Neural progenitor cell (in vitro differentiated cells): ENCODE measurements at places on chromosomes 1 and 21. TPM values are rescaled to one million over a fixed set of nuclear protein-coding genes. Genes with fewer than 3 reads are reported as not detected.

The IL10 gene
- not detected in 2 replicates for total RNA-seq

The ROR1 gene
- 30.3 and 32.0 TPM in 2 replicates for total RNA-seq

The PDPN gene
- total RNA-seq: 2.2 and 3.4 TPM in 2 replicates

The MAP1LC3C gene
- 0.19 TPM in 1 of 2 replicates, not detected in the other for total RNA-seq

The TNNT2 gene
- 3.1 and 13.2 TPM in 2 replicates for total RNA-seq

The NDC1 gene
- total RNA-seq: 63.6 and 94.3 TPM in 2 replicates

The IFI6 gene
- total RNA-seq: 2.4 and 7.2 TPM in 2 replicates

The URB1 gene
- 7.7 and 12.2 TPM in 2 replicates for total RNA-seq

- no peak overlapping the region for H3K27ac ChIP-seq
- H3K27me3 ChIP-seq: no peaks in the 10 kb centered on the region
- peaks cover 7% of the 10 kb centered on the region for H3K4me1 ChIP-seq
- no peaks in the 10 kb centered on the region for H3K36me3 ChIP-seq
- H3K4me3 ChIP-seq: no peak overlapping the region
Measured at GRCh38 chr1:206565995-206566394, 46.3 kb downstream of the EIF2D start.

GRCh38 chr1:107879927-107880326 lies 85.1 kb downstream of the VAV3 start:
- H3K27ac ChIP-seq: no peak overlapping the region
- peaks cover 10% of the 10 kb centered on the region for H3K4me1 ChIP-seq
- no peak overlapping the region for H3K4me3 ChIP-seq
- H3K27me3 ChIP-seq: no peaks in the 10 kb centered on the region
- no peak for DNase-seq

DNA sequence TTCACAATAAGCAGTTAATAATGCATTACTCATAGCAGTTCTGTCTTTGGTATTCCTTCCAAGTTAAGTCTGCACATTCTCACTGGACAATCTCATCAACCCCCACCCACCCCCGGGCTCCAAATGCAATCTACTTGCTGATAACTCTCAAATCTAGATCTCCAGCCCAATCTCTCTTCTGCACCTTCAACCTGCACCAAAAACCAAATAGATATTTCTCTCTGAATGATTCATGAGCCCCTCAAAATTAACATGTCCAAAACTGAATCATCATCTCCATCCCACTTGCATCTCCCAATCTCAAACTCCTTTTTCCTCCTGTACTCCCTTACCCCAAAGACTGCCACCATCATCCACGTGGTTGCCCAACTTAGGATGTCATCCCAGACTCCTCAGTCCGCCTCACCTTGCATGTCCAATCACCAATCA lies 2.7 kb downstream of the DOCK7 start:
- no peak for DNase-seq
- H3K27me3 ChIP-seq: no peaks in the 10 kb centered on the region
- H3K36me3 ChIP-seq: no peaks in the 10 kb centered on the region
- no peak overlapping the region for H3K4me3 ChIP-seq
- H3K4me1 ChIP-seq: peaks cover 15% of the 10 kb centered on the region

DNA sequence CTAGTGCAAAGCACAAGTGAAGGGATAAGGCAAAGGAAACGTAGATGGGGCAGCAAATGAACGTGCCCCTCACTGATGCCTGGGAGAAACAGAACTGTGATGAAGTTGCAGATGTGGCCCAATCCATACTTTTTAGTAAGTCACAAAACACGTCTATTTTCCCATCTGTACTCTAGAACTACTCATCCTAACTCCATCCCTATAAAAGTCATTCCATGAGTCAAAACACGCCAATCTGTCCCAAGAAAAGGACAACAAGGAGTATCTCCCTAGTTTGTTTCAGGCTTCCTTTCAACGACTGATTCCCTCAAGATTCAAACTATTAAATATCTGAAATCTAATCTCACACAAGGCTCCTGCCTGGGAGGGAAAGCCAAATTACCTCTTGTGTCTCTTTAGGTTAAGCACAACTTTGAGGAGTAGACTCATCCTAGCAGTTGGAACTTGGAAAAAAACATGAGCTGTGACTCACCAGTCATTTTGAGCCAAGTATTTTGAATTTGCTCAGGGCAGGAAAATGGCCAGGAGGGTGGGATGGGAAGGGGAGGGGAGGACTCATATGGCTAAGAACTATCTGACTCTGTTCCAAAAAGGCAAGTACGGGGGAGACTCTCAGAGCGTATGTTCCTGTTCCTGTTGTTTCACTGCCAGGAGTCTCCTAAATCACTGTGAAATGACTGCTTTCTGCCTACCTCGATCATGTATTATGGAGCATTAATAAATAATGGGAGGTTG lies 214.5 kb upstream of the CAMK1G start:
- no peaks in the 10 kb centered on the region for H3K27me3 ChIP-seq
- DNase-seq: no peak
- H3K27ac ChIP-seq: no peak overlapping the region
- H3K36me3 ChIP-seq: no peaks in the 10 kb centered on the region
- no peak overlapping the region for H3K4me3 ChIP-seq

DNA sequence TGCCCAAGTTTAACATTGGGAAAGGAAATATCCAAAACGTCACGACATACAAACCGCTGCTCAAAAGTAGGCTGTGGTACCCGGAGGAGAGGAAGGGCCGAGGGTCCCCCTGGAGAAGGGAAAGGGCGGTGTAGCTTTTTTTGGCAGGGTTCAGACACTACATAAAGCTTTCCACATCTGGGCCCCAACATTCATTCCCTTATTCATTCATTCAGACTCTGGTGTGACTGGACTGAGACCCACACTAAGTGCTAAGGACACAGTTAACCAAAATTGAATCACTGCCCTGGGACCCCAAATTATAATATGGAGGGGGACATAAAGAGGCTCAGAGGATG lies 10.3 kb upstream of the COL8A2 start:
- no peaks in the 10 kb centered on the region for H3K36me3 ChIP-seq
- H3K4me3 ChIP-seq: no peak overlapping the region
- DNase-seq: no peak
- H3K4me1 ChIP-seq: no peaks in the 10 kb centered on the region
- H3K27ac ChIP-seq: no peak overlapping the region

- H3K4me1 ChIP-seq: peaks cover 9% of the 10 kb centered on the region
- H3K27me3 ChIP-seq: no peaks in the 10 kb centered on the region
- no peak overlapping the region for H3K4me3 ChIP-seq
- H3K27ac ChIP-seq: no peak overlapping the region
- H3K36me3 ChIP-seq: no peaks in the 10 kb centered on the region
Measured at GRCh38 chr1:219041141-219041540, 132.5 kb upstream of the LYPLAL1 start.

GRCh38 chr1:155010211-155010918 lies 7.8 kb downstream of the ZBTB7B start:
- H3K27ac ChIP-seq: peak overlapping the region; percentile 74
- DNase-seq: no peak
- peaks cover 36% of the 10 kb centered on the region for H3K4me1 ChIP-seq
- no peaks in the 10 kb centered on the region for H3K36me3 ChIP-seq
- no peak overlapping the region for H3K4me3 ChIP-seq
- no peaks in the 10 kb centered on the region for H3K27me3 ChIP-seq

- H3K27ac ChIP-seq: no peak overlapping the region
- no peak overlapping the region for H3K4me3 ChIP-seq
- H3K27me3 ChIP-seq: no peaks in the 10 kb centered on the region
- H3K36me3 ChIP-seq: no peaks in the 10 kb centered on the region
- peaks cover 52% of the 10 kb centered on the region for H3K4me1 ChIP-seq
Measured at GRCh38 chr1:114033961-114034360, 54.7 kb downstream of the OLFML3 start.

DNA sequence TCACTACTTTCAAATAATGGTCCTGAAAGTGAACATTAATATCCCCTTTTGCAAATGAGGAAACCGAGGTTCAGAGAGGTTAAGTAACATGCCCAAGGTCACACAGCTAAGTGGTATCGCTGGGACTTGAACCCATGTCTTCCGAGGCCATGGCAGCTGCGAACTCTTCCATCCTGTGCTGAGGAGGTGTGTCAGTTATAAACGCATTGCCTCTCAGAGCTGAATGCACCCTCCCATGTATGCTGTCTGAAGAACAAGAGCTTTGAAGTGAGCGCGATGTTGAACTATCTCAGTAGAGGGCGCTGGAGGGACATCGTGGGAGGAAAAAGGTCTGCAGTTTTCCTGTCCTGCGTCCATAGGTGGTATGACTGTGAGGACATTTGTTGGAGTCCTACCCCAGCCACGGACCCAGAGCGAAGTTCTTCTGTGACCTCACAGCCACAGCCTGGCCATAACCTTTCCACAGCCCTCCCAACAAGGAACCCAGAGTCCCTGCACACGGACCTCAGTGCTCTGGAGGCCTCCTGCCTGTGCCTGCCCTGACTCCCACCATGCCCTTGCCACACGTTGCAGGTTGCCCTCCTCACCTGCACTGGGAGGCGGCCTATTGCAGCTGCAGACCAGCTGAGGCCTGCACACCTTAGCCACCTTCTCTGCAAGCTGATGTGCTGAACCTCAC lies 7.5 kb downstream of the MYOC start:
- no peaks in the 10 kb centered on the region for H3K36me3 ChIP-seq
- H3K27ac ChIP-seq: no peak overlapping the region
- H3K4me3 ChIP-seq: no peak overlapping the region
- H3K27me3 ChIP-seq: no peaks in the 10 kb centered on the region

DNA sequence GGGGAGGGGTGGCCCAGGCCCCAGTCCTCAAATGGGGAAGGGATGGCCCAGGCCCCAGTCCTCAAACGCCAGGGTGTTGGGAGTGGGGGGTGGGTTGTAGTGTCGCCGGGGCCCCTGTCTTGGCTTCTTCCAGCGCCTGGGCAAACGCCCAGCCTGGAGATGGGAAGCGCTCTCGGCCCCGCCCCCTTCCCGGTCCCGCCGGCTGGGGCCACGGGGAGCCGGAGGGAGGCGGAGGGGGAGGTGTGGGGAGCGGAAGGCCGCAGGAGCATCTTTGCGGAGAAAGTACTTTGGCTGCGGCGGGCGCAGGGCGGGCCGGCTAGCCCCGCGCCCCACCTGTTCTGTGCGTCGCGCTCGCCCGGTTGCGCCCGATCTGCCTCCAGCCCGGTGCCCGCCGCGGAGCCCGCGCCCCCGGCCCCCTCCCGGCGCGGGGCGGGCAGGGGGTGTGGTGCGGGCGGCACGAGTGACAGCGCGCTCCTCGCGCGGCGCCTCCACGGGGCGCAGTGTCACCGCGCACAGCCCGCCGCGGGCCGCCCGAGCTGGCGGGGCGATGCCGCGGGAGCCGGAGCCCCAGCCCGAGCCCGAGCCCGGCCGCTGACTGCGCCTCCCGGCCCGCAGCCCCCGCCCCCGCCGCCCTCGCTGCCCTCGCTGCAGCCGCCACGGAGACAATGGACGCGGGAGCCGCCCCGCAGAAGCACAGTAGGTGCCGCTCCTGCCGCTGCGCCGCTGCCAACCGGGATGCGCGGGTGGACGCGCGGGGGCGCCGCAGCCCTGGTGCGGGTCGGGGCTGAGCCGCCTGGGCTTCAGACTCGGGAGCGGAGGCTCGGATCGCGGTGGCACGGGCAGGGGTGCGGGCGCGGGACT lies 31.1 kb upstream of the PEX10 start:
- H3K4me1 ChIP-seq: peaks cover 53% of the 10 kb centered on the region
- peak; percentile 81 for DNase-seq
- peak overlapping the region; percentile 43 for H3K4me3 ChIP-seq
- no peak overlapping the region for H3K27ac ChIP-seq
- H3K27me3 ChIP-seq: peaks cover 42% of the 10 kb centered on the region

- no peaks in the 10 kb centered on the region for H3K4me1 ChIP-seq
- no peak overlapping the region for H3K4me3 ChIP-seq
- no peak for DNase-seq
- peaks cover 4% of the 10 kb centered on the region for H3K36me3 ChIP-seq
Measured at GRCh38 chr1:29297450-29297849, 61.1 kb downstream of the PTPRU start.

GRCh38 chr1:218735436-218736032 lies 390.4 kb downstream of the TGFB2 start:
- no peak for DNase-seq
- H3K27me3 ChIP-seq: no peaks in the 10 kb centered on the region
- H3K36me3 ChIP-seq: no peaks in the 10 kb centered on the region
- no peak overlapping the region for H3K27ac ChIP-seq

DNA sequence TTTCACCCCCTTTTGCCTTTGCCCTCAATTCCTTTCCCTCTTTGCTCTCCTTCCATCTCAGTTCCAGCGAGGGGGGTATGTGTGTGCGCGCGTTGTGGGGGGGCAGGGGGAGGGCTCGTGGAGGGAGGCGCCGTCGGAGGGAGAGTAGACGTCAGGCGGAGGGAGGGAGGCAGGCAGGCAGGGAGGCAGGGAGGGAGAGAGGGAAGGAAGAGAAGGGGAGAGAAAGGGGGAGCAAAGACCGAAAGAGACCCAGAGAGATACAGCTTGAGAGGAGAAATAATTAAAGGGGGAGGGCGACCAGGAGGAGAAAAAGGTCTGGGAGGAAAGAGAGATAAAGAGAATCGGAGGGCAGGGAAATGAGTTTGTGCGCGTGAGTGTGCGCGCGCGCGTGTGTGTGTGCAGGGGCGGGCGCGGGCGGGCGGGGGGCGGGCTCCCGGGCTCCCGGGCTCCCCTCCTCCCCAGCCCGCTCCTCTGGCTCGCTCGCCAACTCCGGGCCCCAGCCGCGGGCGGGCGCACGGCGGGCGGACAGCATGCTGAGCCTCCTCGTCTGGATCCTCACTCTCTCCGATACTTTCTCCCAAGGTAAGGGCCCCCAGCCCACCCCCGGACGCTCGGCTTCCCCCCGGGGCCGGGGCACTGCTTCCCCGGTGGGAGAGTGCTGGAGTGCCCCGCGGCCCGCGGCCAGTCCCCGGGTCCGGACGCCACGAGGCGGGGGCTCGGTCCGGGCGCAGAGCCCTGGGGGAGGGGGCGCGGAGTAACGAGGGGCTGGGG lies at the start of gene KIRREL1:
Gene KIRREL1, plus strand, starts transcription at position 499 of the 771 bp plus-strand sequence. Its CDS starts 32 bp downstream, at position 531.
- H3K36me3 ChIP-seq: no peaks in the 10 kb centered on the region
- DNase-seq: peak; percentile 76
- H3K27ac ChIP-seq: peak within 1 kb of the TSS; percentile 44
- H3K4me3 ChIP-seq: peak within 1 kb of the TSS; percentile 90
- H3K27me3 ChIP-seq: peaks cover 5% of the 10 kb centered on the region
- H3K4me1 ChIP-seq: peaks cover 33% of the 10 kb centered on the region

GRCh38 chr21:35007348-35007747 lies 41.8 kb downstream of the RUNX1 start:
- no peak overlapping the region for H3K27ac ChIP-seq
- no peaks in the 10 kb centered on the region for H3K36me3 ChIP-seq
- DNase-seq: no peak
- no peaks in the 10 kb centered on the region for H3K27me3 ChIP-seq

DNA sequence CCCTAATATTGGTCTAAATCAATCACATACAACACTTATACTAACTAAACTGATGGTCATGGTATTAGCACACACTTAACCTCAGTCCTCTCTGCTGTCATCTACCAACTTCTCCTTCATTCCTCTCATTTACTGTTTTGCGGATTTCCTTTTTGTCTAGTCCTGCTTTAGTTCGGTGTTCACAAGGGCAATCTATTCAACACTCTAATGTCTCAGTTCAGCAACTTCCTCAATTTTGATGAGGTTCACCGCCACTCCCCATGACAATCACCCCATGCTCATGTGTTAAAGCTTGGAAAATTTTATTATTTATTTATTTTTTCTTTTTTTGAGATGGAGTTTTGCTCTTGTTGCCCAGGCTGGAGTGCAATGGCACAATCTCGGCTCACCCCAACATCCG lies 301.1 kb downstream of the PTPRC start:
- no peak overlapping the region for H3K4me3 ChIP-seq
- H3K27ac ChIP-seq: no peak overlapping the region
- DNase-seq: no peak
- no peaks in the 10 kb centered on the region for H3K36me3 ChIP-seq
- peaks cover 6% of the 10 kb centered on the region for H3K4me1 ChIP-seq

GRCh38 chr1:22437573-22437972 lies 14.1 kb upstream of the ZBTB40 start:
- no peaks in the 10 kb centered on the region for H3K27me3 ChIP-seq
- H3K36me3 ChIP-seq: peaks cover 6% of the 10 kb centered on the region
- H3K27ac ChIP-seq: no peak overlapping the region
- DNase-seq: no peak

GRCh38 chr1:109501644-109502363 lies 7.7 kb downstream of the AMIGO1 start:
- H3K27ac ChIP-seq: no peak overlapping the region
- no peaks in the 10 kb centered on the region for H3K36me3 ChIP-seq
- no peak for DNase-seq
- H3K4me1 ChIP-seq: peaks cover 15% of the 10 kb centered on the region
- no peak overlapping the region for H3K4me3 ChIP-seq
- no peaks in the 10 kb centered on the region for H3K27me3 ChIP-seq
